ENCODE measurements at places on chromosomes 2 and 18.

DNA sequence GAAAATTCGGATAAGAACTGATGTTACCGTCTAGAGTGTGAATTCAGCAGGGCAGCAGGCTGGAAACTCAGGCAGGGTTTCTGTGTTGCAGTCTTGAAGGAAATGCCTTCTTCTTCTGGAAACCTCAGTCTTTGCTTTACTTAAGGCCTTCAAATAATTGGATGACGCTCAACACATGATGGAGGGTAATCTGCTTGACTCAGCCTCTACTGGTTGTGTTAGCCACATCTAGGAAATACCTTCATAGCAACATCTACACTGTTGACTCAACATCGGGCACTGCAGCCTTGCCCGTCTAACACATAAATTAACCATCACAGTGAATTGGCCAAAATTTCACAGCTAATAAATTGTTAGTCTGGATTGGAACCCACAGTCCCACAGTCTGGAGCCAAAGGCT is 37.2 kb downstream of the YPEL5 start:
- DNase-seq: no peak

GRCh38 chr18:48563027-48563426 is 24.2 kb downstream of the CTIF start:
- no peak for DNase-seq

DNA sequence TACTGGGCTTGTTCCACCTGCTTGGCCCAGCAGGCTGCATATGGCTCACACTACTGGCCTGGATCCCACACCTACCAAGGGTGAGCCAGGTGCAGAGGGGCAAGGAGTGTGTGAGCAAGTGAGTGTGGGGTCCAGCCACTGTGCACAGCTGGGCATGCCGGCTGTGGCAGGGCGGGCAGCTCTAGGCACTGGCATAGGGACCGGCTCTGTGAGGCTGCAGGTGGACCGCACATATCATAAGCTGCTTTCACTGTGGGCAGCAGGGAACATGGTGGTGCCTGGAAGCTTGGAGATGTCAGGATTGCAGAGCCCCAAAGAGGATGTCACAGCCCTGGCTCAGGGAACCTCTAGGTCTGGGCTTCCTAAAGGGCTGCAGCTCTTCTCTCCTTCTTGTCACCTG is 154.3 kb downstream of the THSD7B start:
- no peak for DNase-seq

DNA sequence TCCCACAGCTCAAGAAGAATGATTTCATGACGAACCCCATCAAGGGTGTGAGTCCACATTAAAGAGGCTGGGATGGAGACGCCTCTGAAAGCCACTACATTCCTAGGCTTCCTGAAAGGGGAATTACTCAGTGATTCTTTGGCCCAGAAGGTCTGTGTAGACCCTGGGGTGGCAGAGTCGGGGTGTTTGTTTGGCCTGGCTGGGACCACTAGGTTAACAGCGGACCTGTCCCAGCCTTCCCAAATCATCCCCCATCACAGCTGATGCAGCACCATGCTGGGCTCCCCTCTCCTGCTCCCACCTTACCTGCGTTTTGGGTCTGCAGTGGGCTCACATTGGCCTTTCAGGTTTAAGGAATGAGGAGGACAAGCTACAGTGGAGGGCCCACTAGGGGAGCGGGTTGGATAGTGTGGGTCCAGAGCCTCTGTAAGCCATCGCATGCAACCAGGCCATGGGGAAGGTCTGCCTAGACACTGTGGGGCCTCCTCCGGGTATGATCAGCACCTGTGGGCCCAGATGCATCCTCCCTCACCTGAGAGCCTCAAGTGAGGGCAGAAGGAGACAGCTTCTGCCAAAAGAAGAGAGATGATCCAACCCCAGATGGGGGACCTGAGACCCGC is 16.2 kb downstream of the DIPK1C start:
- no peak for DNase-seq

DNA sequence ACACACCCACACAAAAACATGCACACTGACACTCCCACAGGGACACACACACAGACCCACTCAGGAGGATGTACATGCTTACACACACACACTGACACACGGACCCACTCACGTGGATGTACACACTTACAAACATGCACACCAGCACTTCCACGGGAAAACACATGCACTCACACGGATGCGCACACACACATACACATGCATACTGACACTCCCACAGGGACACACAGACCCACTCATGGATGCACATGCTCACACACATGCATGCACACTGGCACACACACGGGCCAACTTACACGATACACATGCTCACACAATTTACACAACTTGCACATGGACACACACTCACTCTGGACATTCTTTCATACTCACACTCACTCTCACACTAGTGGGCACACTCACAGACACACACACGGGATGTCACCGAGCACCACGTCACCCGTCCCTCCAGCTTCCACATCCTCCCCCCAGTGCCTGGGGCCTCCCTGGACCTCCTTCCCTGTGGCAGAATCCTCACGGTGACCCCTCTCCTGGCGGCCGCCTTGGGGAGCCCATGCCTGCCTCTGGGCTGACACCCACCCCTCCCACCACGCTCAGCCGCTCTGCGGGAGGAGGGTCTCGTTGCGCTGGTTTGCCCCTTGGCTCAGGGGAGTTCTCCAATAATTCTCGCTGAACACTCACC is 58.5 kb downstream of the TWIST2 start:
- DNase-seq: no peak

GRCh38 chr2:38274286-38275276 is 102.5 kb downstream of the ATL2 start:
- DNase-seq: peak; percentile 42

DNA sequence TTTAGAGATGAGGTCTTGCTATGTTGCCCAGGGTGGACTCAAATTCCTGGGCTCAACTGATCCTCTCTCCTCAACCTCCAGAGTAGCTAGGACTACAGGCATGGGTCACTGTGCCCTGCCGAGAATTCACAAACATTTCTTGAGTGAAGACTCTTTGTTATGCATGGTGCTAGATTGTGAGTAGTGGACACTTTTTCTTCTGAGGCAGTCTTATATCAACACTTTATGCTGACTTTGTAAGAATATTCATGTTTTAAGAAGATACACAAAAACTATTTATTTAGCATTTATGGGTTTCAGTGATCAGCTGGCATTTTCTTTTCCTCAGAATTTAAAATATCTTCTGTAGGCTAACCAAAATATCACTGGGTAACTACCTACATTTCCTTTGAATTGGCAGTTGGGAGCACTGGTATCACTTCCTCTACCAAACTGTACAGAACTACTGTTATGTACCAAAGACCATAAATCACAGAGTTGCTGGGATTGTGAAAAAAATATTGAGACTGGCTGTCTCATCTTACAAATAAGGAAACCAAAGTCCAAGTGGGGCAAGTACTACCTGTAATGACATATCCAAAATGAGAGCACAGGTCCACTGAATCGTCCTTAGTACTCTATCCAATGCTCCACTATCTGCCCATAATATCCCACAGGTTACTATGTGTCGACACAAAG is 34.0 kb downstream of the DOCK10 start:
- no peak for DNase-seq

- no peak for DNase-seq
Measured at GRCh38 chr2:100011272-100011731, 131.1 kb downstream of the AFF3 start.

DNA sequence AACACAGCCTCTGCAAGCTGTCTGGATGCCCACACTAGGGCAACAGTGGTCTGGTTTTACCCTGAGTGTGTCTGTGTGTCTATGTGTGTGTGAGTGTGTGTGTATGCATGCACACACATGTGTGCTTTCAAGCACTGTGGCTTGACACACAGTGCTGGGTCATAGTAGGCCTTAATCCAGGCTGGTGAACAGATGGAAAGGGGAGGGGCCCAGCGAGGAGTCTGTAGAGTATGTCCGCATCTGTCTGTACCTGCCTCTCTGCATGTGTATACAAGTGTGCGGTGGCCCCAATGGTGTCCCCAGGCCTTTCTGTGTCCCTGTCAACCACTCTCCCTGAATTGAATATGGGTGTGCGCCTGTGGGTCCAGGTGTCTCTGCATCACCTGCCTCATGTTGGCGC is 9.3 kb upstream of the KCNIP3 start:
- DNase-seq: no peak

DNA sequence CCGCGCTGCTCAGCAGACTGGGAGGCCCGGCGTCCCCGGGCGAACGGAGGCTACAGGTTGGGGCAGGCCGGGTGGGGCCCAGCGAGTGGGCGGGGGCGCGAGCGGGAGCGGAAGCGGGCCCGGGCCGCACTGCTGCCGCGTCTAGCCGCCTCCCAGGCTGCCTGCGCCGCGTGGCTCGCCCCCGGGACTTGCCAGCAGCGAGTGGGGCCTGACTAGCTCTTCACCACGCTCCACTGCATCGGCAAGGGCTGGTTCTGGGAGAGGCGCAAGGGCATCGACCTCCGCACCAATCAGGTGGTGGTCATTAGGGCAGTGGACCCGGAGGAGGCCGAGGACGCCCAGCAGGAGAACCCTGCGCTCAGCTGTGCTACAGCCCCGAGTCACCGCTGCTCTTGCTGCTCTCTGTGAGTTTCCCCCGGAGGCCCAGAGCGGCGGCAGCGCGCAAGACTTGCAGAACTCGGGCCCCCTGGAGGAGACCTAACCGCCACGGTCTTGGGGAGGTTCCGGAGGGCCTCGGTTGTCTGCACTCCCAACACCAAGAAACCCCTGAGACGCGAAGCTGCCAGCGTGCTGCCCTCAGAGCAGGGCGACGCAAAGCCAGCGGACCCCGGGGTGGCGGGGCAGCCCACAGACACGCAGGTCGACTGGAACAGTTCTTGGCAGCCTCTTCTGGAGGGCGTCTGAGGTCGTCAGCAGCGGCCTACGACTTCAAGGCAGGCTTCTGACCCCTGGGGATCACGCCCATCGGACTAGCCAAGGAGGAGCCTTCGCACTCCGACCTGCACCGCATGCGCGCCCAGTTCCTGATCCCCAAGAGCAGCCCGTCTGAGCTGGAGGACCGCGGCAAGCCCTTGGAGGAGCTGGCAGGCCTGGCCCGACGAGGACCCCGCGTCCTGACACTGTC is 27.2 kb upstream of the PTPN2 start:
- peak; percentile 66 for DNase-seq

DNA sequence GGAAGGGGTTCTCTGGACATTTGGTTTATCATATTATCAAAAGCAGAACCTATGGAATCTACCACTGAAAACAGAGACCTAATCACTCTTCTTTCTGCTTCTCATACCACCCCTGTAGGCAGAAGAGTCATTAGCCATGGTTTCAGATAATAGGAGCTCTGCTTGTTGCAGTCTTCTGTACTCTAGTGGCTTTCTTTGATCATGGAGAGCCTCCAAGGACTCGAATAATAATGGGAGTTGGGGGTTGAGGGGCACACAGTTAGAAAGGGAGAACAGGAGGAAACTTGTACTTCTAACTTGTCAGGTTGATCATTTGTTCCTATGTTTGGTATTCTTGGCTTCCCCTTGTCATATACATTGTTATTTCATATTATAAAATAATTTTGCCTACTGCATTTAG is 52.3 kb upstream of the VWC2L start:
- DNase-seq: no peak
